ENCODE measurements at places on chromosomes 6 and 20.

DNA sequence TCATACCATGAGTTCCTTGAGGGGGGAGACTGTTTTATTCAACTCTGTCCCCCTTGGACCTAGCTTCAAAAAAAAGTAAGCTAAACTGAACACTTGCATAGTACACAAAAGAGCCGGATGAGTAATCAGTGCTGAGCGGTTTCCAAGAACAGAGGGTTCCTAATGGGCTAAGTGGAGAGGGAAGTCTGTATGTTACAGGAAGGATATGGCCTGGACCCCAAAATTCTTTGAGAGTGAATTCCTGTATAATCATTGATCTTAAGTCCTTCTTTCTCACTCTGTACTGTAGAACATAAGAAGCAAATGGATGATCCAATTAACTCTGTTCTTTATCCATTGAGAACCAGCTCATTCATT is 324.7 kb upstream of the CNR1 start:
- DNase-seq = no peak

- no peak for DNase-seq
Measured at GRCh38 chr20:13841206-13841605, 56.4 kb downstream of the NDUFAF5 start.

DNA sequence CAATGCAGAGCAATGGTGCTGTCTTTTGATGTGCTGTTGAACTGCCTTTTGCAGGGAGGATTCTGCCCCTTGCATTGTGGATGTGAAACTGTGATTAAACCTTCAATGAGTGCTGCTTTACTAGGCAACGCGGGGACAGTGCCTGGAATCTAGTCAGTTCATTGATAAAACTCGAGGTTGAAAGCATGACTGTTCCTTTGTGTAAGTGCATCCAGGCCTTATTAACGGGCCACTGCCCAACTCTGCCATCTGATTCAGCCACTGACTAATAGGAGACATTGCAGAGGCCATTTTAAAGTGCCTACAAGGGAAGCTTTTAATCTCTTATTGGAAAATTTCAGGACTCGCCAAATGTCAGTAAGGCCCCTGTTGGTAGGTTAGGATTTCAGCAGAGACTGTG is 49.3 kb downstream of the SLC35F1 start:
- DNase-seq = no peak

- DNase-seq = no peak
Measured at GRCh38 chr6:130946076-130946475, 117.0 kb downstream of the EPB41L2 start.

DNA sequence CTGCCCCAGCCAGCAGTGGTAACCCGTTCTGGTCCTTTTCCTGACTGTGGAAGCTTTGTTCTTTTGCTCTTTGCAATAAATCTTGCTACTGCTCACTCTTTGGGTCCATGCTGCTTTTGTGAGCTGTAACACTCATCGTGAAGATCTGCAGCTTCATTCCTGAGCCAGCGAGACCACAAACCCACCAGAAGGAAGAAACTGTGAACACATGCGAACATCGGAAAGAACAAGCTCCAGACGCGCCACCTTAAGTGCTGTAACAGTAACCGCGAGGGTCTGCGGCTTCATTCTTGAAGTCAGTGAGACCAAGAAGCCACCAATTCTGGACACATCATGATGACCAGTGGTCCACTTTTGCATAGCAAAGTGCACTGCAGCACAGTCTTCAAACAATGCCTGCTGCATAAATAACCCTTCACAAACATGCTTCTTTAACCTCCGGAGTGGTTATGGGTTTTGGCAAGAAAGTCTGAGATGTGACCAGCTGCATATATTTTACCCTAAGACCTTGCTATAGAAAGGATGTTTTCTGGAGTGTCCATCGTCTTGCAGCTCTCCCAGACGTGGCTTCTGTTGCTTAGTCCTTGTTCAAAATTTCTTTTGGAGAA is 8.9 kb upstream of the MUC22 start:
- no peak for DNase-seq

GRCh38 chr6:119856136-119856535 is 506.6 kb upstream of the MAN1A1 start:
- DNase-seq = no peak

- DNase-seq = no peak
Measured at GRCh38 chr6:39896701-39897100, 37.6 kb downstream of the MOCS1 start.

DNA sequence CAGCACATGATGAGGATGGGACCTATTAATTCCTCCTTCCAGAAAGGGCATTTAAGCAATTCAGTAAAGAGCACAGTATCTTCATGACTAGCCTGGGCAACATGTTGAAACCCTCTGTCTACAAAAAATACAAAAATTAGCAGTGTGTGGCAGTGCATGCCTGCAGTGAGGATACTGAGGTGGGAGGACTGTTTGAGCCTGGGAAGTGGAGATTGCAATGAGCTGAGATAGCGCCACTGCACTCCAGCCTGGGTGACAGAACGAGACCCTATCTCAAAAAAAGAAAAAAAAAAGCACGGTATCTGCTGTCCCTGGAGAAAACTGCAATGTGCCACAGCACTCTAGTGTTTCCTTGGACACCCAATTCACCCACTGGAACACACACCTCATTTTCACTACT is 18.4 kb downstream of the SAMD3 start:
- no peak for DNase-seq

GRCh38 chr6:150720774-150721233 is 121.1 kb downstream of the PLEKHG1 start:
- no peak for DNase-seq

DNA sequence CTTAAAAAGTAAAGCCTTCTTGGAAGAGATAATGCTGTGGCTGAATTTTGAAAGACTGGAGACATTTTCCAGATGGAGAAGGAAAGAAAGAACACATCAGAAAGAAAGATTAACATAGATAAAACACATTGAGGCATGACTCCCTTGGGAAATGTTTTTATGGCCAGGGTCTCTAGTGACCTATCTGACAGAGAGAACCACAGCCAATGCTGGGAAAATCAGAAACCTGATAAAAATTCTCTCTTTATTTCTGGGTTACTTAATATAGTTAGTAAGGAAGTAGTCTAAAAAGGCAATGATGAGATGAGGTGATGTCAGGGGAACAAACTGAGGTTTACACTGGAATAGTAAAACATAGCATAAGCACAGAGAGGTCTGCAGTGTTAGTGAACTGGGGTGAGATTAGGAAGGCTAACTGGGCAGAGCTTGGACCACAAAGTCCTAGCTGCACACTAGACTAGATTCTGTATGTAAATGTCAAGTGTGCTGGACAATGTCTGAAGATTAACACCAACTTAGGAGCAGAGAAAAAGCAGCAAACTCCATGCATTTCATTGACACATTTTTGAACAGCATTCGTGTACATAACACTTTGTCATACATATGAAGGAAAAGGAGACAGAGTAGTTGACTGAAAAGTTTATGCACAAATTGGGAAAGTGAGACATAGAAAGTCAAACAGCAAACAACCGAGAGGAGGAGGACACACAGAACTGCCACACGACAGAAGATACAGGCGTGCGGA is 31.0 kb downstream of the ELOVL2 start:
- DNase-seq = no peak

DNA sequence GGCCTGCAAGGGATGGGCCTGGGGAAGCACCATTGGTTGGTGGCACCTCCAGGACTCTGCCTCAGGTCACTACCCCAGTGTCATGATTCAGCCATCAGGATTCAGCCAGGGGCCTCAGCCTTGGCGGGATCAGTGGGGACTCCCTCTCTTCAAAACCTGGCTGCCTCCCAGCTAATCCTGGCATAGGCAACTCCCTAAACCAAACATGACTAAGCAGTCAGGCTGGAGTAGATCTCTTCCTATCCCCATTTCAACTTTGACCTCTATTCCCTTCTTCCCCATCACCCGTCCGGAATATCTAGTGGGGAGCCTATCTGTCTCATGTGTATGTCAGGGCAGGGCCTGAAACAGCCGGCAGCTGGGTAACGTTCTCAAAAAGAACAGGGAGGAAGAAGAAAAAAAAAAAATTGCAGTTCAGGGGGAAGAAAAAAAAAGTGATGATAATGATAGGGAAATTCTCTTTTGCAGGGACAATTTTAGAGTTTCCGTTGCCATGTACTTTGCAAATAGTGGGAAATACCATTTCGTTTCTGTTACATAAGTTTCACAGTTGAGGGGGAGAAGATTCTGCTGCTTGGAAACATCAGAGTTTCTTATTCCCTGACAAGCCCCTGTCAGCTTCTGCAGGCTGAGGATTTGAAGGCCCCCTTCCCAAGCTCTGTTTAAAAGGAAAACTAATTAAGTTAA is 4.1 kb upstream of the PREX1 start:
- DNase-seq = peak; percentile 98

DNA sequence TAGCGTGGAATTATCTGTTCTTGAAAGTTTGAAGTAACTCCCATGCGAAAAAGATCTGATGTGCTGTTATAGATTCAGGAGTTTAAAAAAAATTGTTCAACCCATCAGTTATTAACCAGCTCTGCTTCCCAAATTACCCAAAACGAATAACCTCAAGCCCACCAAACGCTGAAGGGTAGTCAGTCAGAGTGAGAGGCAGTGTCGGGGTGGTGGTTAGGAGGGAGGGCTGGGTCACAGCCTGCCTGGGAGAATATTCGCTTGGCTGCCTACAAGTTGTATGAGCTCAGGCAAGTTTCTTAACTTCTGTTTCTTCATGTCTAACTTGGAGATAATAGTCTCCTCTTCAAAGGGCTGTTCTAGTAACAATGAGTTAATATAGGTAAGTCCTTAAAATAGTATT is 114.6 kb downstream of the JPH2 start:
- DNase-seq = no peak

- peak; percentile 29 for DNase-seq
Measured at GRCh38 chr6:100001915-100002388, 7.9 kb upstream of the MCHR2 start.

DNA sequence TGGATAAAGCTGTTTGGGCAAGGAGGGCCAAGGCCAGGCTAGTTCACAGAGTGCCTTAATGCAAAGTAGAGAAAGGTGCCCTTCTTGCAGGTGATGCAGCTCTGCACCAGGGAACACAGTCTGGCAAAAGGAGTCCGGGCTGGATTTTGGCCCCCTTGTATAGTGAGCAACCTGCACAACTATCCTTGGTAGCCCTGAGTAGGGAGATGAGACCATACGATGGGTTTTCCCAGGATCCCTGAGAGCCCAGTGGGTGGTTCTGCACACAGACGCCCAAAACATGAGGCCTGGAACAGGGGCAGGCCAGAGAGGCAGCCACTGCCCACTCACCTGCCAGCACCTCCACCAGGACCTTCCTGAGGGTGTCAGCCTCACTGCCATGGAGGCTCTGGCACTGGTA is 2.0 kb downstream of the TREM2 start:
- DNase-seq = no peak

DNA sequence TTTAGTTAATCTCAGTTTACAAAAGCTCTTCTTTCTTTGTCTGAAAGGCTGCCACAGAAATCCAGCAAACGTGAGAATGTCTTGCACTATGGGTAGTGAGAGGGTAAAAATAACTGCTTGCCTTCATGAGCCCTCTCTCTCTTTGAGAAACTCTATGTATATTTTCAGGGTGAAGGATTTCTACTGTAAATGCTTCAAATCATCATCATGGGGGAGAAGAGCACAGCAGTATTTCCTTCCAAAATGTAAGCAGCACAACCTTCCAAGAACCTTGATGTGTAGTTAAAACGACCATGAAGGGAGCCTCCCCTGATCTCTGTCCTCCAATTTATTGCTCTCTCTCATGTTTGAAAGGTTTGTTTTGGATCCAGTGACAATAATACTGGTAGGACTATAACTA is 141.3 kb upstream of the CENPW start:
- no peak for DNase-seq

DNA sequence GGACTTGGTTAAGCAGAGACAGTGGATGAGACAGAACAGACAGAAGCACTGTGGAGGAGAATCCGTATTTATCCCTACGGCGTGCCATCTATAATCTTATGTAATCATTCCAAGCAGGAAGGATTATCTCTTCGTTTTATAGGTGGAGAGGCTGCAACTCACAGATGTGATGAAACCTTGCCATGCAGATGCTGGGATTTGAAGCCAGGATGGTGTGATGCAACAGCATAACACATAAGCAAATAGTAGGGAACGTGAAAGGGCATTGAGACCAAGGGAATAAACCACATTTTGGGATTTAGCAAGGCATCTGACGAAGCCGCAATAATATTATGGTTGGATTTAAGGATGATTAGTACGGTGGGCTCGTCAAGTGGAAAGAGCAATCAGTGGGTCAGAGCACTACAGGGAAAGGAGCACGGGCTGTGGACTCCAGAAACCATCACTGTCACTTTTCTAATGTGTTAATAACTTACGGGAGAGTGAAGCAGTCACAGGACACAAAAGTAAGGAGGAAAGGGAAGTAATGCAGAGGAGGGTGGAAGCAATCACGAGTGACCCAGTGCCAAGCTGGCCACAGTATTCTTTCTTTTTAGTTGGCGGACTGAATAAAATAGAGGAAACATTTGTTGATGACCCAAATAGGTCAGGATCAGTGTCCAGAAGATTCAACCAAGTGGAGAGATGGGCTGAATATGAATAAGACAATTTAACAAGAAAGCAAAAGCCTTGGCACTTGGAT is 119.6 kb upstream of the EDN1 start:
- no peak for DNase-seq
